Activated CD4-positive, CD25-positive, alpha-beta regulatory T cell (primary cell): ENCODE measurements at places on chromosomes 5 and 9.

- no peak for DNase-seq
These were observed 9.7 kb downstream of the LYRM7 start for GRCh38 chr5:131180407-131180806.

- DNase-seq = no peak
These were observed 35.7 kb downstream of the RASGRF2 start for GRCh38 chr5:80995908-80996307.

GRCh38 chr5:170581211-170581610, 77.4 kb downstream of the KCNIP1 start:
- no peak for DNase-seq

DNA sequence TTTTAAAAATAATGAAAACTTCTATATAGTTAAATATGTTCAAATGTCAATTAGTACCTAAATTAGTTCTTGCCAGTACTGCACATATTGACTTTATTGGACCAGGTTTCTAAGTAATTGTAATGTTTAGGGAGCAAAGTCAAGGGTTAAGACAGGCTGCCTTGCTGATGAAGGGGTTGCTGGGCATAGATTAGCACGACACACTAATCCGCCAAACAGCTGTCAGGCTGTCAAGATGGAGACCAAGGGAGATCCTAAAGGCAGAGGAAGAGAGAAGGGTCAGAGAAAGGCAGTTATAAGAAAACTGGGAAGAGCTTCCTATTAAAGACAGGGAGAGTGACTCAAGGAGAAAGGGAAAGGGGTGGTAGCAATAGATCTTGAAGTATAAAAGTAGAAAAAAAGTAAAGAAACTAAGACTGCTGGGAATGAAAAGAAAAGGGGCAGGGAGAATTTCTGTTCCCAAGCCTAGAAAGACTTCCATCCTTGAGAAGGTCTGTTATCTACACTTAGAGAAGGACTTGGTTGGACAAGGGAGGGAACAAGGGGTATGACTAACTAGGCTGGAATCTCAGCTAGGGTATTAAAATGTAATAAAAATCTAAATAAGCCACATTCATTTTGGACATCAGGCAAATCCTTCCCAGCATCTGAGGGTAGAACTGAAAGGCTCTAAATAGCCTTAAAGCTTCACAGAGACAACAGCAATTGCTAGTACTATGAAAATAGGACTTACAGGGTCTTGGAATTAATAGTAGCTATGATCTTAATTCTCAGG, 188.7 kb downstream of the FBXL17 start:
- no peak for DNase-seq

DNA sequence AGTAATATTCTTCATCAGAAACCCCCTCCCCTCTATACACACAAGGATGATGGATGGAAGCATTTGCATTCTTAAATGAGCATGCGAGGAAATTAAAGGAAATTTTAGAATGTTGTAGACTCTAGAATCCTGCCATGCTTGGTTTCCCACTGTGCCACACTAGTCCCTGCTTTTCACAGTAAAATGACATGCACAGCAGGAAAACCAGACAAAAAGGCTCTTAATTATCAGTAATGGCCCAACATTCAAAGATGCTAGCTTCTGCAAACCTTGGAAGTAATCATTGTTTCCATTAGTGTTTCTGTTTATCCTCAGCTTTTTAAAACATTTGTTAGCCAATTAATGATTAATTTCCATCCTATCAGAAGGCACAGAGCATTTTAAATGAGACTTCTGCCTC, 255.8 kb downstream of the SLCO4C1 start:
- DNase-seq = no peak

DNA sequence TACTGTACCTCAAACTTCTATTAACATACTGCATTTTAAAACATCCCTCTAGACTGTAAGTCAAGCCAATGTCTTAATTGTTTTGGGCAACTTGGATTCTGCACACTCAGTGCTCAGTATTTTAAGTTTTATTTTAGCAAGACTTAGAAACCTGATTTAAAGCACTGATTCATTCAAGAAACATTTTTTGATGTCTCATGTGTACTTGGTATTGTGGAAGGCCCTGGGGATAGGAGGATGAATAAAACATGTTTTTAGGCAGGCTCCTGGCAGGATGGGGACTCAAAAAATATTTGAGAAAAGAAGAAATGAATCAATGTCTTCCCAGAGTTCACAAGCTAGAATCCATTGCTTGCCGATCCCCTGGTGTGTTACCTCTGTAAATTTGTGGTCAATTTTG, 334.0 kb upstream of the PUM3 start:
- DNase-seq = no peak

DNA sequence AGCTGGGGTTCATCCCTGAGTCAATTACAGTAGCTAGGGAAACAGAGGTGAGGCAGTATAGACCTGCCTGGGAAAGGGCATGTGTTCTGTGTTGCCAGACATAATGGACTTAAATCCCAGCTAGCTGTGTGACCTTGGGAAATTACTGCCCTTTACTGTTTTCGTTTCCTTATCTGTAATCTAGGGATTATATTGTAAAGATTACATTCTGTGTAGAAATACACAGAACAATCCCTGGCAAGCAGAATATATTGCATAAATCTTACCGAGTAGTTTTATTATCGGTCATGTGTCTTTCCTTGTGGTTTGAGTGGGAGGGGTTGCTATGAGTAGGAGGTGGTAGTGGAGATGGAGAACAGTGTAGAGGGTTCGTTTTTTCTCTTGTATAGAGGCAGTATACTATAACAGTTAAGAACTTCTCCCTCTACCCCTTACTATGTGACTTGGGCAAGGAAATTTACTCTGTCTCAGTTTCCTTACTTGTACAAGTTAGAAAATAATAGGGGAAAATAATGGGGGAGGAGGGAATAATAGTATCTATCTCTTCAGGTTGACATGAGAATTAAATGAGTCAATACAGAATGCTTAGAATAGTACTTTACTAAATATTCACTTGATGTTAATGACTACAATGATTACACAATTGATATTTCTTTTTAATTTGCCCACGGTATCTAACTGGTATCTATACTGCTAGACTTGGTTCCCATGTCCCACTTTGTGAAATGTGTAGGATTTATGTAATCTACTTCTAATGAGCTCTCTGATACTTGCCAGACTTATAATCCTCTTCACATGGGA, 7.1 kb upstream of the DMXL1 start:
- no peak for DNase-seq

DNA sequence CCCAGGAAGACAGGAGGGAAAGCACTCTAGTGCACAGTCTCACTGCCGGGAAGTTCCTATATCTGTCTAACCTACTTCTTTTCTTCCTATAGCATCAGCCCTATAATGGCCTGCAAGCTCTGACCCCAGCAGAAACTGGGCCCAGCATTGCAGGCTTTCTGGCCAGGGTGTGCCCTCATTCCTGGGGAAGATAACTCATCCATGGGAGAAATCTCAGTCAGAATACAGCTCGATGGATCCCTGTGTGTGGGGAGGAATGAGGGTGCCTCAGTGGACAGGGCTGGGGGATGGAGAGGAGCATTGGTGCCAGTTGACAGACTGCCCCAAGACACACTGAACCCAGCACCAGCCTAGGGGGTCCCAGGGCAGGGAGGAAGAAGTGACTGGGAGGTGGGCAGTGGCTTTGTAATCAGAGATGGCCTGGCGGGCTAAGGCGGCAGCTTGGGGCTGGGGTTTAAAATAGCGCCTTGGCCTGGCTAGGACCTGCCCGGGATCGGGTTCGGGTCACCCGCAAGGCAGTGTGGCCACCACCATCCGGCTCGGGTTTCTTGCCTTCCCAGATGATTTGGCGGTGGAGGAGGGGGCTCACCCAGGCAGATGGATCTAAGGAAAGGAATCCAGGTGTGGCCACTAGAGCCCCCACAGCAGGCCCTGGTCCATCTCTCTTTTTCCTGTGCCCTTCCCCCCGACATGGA, 7.6 kb upstream of the CXXC5 start:
- DNase-seq = no peak

DNA sequence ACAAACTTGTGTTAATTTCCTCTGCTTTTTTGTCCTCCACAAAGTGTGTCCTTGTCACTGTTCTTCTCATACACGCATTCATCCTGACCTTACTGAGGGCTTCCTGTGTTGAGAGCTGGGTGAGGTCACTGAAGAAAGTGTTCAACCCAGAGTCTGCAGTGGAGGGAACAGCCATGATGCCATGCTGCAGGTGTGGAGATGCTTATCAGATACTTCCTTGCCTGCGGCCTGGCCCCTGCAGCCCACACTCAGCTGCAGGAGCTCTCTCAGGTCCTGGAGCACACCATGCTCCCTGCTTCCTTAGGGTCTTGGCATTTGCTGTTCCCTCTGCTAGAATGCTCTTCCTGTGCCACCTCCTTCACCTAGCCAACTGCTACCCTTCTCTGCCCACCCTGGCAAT, 108.1 kb upstream of the SPRY4 start:
- DNase-seq = no peak

GRCh38 chr5:76143884-76144283, 60.7 kb downstream of the SV2C start:
- DNase-seq = no peak

- DNase-seq = no peak
These were observed 69.6 kb downstream of the GABBR2 start for GRCh38 chr9:98639133-98639532.

DNA sequence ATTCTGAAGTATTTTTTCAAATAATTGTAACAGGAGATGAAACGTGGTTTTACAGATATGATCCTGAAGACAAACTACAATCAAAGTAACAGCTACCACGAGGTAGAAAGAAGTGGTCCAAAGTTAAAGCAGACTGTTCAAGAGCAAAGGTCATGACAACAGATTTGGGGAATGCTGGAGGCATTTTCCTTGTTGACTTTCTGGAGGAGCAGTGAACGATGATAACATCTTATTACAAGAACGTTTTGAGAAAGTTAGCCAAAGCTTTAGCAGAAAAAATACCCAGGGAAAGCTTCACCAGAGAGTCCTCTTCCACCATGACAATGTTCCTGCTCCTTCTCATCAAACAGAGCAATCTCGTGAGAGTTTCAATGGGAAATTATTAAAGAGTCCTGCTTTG, 145.4 kb upstream of the NREP start:
- DNase-seq = no peak

- DNase-seq = no peak
These were observed 115.9 kb upstream of the SH3GL2 start for GRCh38 chr9:17462869-17463464.

DNA sequence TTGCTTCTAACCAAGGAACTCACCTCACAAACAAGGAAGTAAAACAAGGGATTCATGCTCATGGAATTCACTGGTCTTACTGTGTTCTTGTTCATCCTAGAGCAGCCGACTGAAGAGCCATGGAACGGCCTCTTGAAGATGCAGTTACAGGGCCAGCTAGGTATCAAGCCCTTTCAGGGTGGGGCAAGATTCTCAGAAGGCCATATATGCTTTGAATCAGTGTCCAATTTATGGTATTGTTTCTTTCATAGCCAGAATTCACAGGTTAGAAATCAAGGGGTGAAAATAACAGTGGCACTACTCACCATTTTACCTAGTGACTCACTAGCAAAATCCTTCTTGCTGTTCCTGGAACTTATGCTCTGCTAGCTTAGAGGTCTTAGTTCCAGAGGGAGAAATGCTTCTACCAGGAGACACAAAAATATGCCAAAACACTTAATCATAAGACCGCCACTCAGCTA, 159.5 kb upstream of the CDH10 start:
- DNase-seq = no peak

DNA sequence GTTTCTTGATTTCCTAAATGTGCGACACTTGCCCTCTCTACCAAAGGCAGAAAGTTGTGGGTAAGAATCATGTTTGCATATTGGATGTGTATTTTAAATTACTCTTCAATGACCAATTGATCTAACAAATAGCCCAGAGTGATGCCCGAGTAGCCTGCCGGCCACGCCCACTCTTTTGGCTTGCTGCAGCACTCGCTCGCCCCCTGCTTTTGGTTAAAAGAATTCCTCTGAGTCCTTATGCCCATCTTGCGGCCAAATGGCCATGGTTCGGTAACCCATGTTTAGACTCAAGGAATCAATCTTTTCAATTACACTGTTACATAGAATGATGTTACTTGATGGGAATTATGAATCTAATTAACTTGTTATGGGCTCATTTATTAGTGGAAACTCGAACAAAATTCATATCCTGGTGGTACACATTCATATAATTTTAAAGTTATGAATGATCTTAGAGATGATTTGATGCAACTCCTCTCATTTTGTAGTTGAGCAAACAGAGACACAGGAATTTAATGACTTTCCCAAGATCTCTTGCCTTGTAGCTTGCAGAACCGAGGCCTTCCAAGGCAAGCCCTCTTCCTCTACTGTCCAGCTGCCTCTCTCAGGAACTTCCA, 36.5 kb downstream of the PPIC start:
- no peak for DNase-seq

DNA sequence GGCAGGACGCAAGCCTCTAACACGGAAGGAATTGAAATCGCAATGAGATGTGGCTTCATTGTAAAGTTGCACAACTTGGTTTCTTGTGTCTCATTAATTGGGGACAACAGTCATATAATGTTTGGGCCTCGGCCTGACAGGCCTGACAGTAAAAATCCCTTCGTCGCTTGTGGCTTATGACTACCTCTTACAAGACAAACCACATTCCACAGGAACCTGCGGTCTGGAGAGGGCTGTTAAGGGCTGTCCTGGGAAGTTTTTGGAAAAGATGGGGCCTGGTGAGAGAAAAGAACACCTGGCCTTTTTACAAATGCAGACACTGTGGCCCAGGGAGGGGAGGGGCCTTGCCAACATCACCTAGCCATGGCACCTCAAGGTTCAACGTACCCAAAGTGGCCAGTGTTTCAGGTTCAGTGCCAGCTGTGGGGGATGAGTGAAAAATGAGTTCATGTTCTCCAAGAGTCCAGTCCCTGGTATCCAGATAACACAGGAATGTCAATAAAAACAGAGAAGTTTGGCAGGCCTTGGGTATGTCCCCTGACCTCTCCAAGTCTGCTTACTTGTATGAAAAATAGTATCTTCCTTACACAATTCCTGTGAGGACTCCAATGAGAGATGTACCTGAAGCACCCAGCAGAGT, 22.2 kb downstream of the SHB start:
- no peak for DNase-seq

DNA sequence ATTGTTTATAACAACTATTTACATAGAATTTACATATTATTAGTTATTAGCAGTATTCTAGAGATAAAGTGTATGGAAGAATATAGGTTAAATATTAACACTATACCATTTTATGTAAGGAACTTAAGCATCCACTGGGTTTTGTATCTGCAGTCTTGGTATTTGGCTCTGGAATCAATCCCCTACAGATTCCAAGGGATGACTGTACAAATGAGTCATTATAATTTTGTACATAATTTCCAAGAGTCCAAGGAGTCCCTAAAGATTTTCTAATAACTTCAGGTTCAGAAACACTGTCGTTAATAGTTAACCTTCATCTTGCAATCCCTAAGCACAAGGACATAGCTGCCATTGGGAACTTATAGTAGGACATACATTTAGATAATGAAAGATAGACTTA, 254.8 kb upstream of the PDE4D start:
- no peak for DNase-seq
